ENCODE measurements at places on chromosomes 2 and 18.

DNA sequence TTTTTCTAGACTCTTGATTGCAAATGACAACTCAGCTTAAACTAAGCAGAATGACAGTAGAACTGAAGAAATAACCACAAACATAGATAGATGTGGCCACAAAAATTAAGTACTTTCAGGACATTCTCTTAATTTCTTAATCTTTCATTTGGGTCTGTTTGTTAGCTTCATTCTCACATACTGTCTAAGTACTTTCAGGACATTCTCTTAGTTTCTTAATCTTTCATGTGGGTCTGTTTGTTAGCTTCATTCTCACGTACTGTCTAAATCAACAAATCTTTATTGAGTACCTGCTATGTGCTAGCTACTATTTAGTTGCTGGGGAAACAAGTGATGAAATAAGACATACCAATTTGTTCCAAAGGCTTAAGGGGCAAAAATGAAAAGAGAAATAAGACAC is 35.1 kb downstream of the FAM117B start:
- no peak for DNase-seq

GRCh38 chr2:3420076-3420768 is 40.7 kb downstream of the TRAPPC12 start:
- DNase-seq: no peak

DNA sequence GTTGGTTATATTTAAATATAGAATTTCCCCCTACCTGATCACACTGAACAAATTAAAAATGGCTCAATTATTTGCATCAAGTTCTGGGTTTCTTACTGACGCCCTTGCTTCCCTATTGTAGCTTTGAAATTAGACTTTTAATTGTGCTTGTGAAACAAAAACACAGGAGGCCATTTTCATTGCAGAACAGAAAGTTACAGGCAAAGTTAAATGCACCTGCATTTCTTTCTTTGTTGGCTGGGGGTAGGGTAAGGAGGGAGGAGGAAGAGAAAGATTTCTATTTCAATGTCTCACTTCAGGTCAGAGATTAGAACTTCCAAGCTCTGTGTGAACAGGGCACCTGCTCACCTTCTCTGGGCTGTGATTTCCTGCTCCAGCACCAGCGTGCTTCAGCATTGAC is 199.6 kb downstream of the BCL11A start:
- no peak for DNase-seq

- DNase-seq: no peak
Observed at GRCh38 chr18:71797554-71797953, 746.6 kb downstream of the CBLN2 start.

DNA sequence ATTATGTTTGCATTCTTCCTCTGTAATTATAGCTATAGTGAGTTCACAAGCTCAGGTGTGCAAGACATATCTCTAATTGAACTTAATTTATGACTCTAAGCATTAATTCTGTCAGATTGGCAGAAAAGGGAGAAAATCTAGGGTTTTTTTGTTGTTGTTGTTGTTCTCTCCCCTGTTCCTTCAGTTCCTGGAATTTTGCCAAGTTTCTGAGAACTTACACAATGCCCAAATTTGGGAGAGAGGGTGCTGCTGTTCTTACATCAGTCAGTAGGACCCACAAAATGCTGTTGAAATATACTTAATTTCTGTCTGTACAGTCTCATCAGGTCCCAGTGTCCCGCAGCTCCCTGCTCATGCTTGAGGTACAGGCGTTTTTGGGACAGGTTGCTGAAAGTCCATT is 221.8 kb upstream of the RBMS1 start:
- DNase-seq: no peak

DNA sequence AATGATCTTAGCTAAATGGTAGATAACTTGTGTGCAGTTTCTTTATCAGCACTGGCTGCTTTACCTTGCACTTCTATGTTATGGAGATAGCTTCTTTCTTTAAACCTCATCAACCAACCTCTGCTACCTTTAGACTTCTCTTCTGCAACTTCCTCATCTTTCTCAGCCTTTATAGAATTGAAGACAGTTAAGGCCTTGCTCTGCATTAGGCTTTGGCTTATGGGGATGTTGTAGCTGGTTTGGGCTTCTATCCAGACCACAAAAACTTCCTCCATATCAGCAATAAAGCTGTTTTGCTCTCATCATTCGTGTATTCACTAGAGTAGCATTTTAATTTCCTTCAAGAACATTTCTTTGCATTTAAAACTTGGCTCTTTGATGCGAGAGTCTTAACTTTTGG is 123.7 kb downstream of the PIK3C3 start:
- no peak for DNase-seq

Measured in Right ventricle myocardium superior (tissue), 1 donor.